Endothelial cell of umbilical vein (primary cell): ENCODE measurements at places on chromosomes 12 and 14. TPM values are rescaled to one million over a fixed set of nuclear protein-coding genes. Genes with fewer than 3 reads are reported as not detected.

KLRD1 gene
- total RNA-seq: 0.13 and 0.18 TPM in 2 replicates

HOXC10 gene
- 0.44 TPM in 1 of 2 replicates, not detected in the other for total RNA-seq

CBLN3 gene
- total RNA-seq: 5.0 and 8.6 TPM in 2 replicates

DNA sequence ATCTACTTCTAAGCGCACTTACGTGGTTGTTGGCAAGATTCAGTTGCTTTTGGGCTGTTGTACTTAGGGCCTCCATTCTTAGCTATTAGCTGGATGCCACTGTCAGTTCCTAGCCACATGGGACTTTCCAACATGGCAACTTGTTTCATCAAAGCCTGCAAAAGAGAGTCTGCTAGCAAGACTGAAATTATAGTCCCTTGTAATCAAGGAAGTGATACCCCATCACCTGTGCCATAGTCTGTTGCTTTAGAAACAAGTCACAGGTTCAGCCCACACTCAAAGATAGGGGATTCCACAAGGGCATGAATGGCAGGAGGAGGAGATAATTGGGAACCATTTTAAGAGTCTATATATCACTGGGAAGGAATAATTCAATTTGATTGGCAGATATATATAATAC is 27.1 kb upstream of the SLC17A8 start:
- DNase-seq: no peak

- DNase-seq: peak; percentile 78
Observed at GRCh38 chr12:89450907-89451306, 73.7 kb downstream of the GALNT4 start.

CATSPERB gene
- total RNA-seq: not detected in 2 replicates

KCNA5 gene
- total RNA-seq: not detected in 2 replicates

- DNase-seq: no peak
Observed at GRCh38 chr12:104733717-104734175, 224.3 kb downstream of the SLC41A2 start.
